ENCODE measurements at places on chromosomes 12 and 14.

DNA sequence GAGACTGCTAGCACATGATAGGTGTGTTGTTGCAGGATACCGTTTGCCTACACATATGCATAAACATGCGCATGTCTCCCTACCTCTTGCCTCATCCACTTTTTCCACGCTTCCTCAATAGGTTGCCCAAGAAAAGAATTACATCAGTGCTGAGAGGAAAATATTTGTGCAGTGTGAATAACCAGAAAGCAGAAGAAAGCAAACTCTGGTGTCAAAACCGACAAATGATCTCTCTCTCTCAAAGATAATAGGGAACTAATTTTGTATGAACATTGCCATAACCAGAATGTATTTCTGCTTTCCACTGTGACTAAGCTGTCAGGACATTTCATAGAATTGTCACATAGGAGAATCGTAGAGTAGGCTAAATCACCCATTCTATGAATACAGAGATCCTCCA lies 1.3 kb downstream of the CLEC7A start:
- DNase-seq = no peak

GRCh38 chr12:104314242-104314614 lies 10.7 kb downstream of the EID3 start:
- no peak for DNase-seq

- no peak for DNase-seq
These were observed 23.4 kb upstream of the IPO8 start for GRCh38 chr12:30719060-30719459.

GRCh38 chr14:100790502-100791347 lies 35.2 kb upstream of the MEG3 start:
- DNase-seq = no peak

- no peak for DNase-seq
These were observed 193.3 kb downstream of the PHETA1 start for GRCh38 chr12:111175396-111176094.

DNA sequence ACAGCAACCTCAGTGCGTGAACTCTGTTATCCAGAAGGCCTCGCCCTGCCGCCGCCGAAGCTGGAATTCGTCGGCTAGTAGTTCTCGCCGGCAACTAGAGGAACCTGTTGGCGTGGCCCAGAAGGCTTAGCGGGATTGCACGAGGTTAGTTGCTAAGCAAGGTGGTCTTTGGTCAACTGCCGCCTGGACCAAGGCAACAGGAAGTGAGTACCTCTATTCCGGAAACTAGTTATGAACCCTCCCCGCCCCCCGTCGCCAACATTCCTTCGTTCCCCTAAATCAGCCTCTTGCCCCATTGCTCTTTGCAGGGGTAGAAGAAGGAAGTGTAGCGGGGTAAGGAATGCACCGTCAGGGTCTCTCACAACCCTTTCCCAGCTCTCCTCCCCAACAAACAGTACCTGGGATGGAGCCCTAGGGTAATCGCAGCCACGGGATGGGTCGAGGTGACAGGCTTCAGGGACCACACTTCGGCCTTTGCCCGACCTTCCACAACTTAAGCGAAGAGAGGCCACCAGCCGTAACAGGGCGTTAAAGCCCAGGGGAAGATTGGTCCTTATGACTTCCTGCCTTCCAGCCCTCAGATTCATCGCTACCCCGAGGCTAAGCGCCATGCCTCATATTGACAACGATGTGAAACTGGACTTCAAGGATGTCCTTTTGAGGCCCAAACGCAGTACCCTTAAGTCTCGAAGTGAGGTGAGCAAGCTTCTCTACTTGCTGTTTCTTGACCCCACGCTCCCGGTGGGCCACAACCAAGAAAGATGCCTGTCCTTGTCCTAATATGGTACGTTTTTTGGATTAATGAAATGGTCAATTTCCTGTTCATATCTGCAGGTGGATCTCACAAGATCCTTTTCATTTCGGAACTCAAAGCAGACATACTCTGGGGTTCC lies at the start of gene GMPR2:
GMPR2 (plus strand) TSS at position 285 of the 893 bp plus-strand sequence; CDS start at position 610, 325 bp downstream.
- DNase-seq = no peak

DNA sequence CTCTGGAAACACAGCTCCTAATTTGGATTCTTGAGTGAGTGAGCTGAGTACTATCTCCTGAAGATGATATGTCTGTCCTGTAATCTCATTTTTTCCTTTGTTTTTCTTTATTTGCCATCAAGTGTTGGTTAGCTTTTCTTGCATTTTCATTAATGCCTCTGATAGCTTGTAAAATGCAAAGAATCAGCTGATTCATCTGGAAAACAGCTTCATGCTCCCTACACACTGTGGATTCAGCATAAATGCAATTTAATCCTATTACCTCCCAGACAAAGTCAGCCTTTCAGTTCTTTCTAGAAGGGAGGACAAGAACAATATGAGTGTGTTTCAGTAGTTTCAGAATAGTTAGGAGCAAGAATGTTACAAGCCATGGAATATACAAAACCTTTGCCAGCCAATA lies 79.4 kb downstream of the DACT1 start:
- DNase-seq = no peak

DNA sequence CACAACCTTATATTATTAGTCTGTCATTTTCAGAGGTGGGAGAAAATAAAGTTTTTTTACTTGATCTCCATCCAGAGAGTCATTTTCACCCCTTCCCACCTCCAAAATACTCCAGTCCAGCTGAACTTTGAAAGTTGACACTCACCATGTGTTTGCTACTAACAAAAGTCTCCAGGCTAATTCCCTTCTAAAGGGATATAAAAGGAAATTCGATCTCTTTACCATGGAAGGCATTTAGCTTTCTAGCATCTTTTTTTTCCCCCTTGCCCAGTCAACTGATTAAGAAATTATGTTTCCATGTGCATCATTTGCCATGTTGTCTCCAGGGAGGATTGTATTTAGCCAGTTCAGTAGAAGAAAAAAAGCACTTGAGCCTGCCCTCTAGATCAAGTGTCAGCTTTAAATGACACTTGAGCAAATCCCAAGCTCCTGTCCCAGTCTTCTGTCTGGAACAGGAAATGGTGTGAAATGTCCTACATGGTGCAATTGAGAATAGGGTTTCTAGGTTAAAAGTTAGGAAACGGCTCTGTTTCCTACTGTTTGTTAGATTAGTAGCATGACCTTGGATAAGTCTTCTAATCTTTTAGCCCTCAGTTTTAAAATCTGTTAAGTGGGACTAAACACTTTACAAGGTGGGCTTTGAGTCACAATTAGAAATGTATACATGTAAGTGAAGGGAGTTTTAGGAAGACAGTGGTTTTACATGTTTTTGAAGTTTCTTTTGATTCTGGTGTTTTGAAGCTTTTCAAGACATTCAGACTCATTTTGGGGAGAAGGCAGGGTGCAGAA lies 67.2 kb downstream of the GNS start:
- DNase-seq = no peak

DNA sequence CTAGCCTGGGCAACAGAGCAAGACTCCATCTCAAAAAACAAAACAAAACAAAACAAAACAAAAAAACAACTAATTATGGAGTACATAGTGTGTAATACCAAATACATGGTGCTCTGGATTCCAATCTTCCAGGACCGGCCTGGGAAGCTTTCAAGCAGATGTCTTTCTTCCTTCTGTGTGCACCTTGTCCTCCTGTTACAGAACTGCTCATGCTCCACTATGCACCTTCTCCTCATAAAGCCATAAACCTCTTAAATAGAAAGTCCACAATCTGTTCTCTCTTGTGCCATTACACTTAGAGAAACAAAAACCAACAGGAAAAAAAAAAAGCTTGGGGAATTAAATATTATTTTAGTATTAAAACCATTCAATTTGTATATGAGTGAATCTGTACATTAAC lies 12.5 kb downstream of the MOK start:
- no peak for DNase-seq

- DNase-seq = no peak
These were observed 105.4 kb downstream of the FBXL14 start for GRCh38 chr12:1488908-1489381.

- no peak for DNase-seq
These were observed 35.7 kb downstream of the PAWR start for GRCh38 chr12:79655036-79655435.

GRCh38 chr12:110780448-110780847 lies 37.8 kb upstream of the PPP1CC start:
- no peak for DNase-seq
